ENCODE measurements at places on chromosomes 1 and 21.

DNA sequence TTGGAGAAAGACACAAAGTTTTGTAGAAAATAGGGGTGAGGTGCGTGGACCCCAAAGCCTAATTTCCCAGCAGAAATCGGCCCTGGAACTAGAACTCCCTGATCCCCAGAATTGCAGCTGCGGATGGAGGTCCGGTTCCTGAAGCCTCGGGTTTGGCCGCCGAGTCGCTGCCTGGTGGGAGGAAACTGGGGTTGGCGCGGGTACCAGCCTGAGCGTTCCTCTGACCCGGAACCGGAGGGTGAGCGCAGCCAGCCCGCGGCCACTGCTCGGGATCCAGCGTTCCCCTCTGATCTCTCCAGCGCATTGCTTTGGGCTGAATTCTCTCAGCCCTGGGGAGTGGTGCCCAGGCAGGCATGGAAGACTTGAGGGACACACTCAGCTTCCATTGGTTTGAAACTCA, 1.6 kb downstream of the ST6GALNAC5 start:
- DNase-seq, result no peak

GRCh38 chr1:209600541-209600940, 17.0 kb downstream of the CAMK1G start:
- no peak for DNase-seq

DNA sequence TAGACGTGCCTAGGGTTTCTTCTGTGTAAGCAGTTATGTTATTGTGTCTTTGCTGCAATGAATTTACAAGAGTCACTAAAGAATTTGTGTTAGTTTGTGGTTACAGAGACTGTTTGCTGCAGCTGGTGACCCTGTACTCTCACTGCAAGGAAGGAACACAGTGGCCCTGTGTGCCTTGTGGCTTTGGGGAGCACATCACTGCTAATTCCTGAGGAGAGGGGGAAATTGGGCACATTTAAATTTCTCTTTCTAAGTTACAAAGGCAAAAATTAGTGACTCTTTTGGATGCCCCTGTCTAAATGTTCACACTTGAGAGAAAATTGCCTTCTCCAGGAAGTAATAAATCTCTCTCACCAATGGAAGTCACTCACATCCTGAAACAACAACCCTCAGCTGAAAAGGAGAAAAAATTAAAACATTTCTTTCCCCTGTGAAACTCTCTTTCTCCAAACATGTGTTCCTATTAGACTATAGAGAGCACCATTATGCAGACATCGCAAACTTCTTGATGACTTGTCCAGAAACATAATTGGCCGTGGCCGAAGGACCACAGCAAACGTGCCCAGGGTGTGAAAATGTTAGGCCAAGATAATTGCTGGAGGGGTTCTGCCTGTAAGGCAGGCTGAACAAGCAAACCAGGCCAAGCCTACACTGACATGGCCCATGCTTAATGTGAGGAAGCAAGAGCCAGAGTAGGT, 32.3 kb upstream of the SPAG17 start:
- DNase-seq, result no peak

- DNase-seq, result no peak
These were observed 113.6 kb downstream of the UCHL5 start for GRCh38 chr1:192945390-192946130.

Data from stimulated activated CD8-positive, alpha-beta memory T cell treated with anti-CD3 and anti-CD28 coated beads, Interleukin-7, amount 100 ng/mL, for 4 hours (primary cell).